Kasumi-1 (cell line): ENCODE measurements at places on chromosomes 5 and 9.
A peak's percentile ranks its signal among the peaks of the same experiment; 100 is the strongest.

GRCh38 chr9:82797534-82797933 lies 265.4 kb downstream of the RASEF start:
- no peak for DNase-seq

DNA sequence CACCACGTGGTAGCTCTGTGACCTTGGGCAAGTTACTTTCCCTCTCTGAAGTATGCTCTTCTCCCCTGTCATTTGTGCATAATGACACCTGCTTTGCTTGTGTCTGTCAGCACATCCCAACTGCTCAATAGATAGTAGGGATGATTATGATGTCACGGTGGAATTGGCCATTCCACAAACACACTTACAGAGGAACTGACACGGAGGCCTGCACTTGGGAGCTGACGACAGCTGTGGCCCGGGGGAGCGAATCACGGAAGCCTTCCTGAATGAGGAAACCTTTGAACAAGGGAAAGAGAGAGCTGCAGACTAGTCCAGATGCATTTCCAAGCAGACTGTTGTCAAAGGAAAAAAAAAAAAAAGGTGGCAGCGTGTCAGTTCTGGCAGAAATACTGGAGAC lies 21.0 kb downstream of the TLX3 start:
- no peak for DNase-seq

- no peak for DNase-seq
Observed at GRCh38 chr5:175246242-175246888, 197.6 kb downstream of the DRD1 start.

DNA sequence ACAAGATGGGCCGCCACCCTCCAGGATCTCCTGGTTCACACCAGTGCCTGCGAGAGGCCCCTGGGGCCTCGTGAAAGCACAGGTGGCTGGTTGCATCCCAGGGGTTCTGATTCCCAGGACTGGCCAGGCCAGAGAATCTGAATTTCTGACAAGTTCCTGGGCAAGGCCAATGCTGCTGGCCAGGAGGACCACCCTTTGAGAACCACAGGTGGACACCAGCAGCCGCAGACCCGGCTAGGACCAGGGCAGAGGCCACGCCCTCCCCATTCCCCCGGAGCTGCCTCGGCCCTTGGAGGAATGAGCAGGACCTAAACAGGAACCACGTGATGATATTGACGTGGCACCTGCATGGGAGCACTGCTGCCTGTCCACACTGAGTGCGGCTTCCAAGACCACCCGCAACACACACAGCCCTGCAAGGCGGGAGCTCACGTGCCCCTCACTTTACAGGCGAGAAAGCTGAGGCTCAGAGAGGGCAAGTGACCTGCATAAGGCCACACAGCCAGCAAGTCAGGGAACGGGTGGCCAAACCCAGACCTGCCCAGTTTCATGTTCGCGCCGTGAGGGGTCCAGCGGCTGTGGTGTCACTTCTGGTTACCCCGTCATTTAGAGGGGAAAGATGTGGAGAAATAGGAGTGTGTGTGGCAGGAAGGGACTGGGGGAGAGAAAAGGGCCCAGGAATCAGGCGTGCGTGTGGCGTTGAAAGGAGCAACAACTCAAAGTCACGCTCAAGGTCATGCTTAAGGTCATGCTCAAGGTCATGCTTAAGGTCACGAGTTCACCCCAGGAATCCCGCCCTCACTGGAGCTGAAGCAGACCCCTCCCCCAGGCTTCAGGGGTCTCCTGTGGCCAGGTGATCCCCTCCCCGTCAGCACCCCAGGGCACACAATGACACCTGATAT lies 105.9 kb upstream of the IER5L start:
- DNase-seq, result no peak

DNA sequence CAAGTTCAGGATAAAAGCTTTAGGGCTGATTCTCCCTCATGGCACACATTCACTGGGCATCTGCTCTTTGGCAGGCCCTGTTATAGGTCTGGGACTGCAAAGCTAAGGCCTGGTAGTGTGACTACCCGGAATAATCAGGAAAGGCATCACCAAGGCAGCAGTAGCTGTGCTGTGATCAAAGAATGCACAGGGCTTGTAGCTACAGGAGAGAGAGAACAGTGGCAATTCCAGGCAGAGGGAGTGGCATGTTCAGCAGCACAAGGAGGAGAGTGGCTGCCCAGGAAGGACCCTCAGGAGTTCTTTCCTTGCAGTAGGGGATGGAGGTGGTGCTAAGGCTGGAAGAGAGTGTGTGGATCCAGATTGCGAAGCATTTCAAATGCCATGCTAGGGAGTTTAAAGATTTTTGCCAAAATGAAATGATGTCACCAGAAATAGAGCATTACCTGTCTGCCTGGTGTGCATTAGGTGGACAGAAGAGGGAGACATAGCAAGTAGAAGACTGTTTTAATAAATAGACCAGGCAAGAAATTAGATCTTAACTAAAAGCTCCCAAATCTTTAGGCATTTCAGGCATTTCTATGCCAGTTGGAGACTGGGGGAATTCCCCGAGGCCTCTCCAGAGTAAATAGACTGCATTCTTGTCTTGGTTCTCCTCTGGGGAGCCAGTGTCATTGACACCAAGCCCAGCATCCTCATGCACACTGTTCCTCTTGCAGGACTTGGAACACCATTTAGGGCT lies 69.1 kb downstream of the GPR21 start:
- DNase-seq, result no peak

- DNase-seq, result no peak
Observed at GRCh38 chr5:5711112-5711511, 288.6 kb downstream of the ICE1 start.

- peak; percentile 58 for DNase-seq
Observed at GRCh38 chr5:42993516-42994245, 46.4 kb downstream of the ANXA2R start.

DNA sequence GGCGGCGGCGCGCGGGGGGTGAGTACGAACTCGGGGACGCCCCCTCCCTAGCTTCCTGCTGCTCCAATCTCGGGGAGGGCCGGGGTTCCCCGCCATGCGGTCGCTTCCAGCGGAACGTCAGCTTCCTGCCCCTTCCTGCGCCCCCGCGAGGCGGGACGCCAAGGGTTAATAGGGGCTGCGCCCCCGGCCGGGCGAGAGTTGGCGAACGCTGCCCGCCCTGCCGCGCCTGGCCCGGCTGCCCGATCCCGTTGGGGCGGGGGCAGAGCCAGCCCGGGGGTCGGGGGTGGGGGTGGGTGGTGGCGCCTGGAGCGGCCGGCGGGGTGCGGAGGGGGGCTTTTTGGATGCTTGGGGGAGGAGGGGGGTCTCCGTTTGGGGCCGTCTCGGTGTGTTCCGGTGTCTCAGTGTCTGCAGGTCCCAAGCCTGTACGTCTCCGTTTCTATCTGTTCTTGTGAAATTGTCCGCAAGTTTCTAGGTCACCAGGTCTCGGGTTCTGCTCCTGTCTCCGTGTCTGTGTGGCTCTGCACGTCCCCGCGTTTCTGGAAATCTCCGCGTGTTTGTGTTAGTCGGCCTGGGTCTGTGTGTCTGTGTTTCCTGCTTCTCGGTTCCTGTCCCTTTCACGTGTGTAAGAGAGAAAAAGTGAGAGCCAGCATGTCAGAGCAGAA lies 789 bp downstream of the COL27A1 start:
- peak; percentile 14 for DNase-seq

- DNase-seq, result no peak
Observed at GRCh38 chr5:103464835-103465484, 97.6 kb downstream of the NUDT12 start.

DNA sequence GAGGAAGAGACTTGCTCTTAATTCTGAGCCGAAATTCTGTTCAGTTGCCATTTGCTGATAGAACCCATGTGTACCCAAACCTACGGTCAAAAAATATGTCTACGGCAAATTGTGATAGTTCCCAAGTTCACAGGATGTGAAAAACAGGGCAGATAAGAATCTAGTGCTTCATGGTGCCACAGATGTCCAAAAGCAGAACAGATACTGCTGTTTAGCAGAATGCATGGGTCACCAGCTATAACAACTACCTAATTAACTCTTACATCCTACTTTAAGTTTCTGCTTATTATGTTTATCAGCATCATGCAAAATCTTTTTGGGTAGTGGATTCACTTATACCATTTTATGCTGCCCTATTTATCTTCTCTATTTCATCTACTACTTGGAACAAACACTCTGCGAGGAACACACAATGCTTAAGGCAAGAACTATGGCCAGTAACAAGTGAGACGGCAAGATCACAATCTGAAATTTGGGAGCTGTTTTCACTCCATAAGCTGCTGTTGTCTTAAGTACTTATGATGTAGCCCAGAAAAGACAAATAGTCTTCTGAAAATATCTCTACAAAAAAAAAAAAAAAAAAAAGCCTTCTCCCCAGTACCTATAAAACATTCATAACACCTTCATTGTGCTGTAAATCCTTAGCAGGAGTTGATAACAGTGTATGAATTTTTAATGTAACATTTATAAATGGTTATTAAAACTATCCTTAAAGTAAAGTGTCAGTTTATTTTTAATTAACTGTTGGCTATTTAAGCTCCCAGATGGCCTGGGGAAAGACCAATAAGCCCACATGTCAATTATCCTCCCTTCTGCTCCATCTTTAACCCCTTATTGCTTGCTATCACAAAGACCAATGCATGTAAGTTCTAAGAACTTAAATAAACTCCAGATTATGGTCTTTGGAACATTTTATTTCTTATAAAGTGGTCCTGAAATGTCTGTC lies 232.3 kb downstream of the TLR4 start:
- no peak for DNase-seq

DNA sequence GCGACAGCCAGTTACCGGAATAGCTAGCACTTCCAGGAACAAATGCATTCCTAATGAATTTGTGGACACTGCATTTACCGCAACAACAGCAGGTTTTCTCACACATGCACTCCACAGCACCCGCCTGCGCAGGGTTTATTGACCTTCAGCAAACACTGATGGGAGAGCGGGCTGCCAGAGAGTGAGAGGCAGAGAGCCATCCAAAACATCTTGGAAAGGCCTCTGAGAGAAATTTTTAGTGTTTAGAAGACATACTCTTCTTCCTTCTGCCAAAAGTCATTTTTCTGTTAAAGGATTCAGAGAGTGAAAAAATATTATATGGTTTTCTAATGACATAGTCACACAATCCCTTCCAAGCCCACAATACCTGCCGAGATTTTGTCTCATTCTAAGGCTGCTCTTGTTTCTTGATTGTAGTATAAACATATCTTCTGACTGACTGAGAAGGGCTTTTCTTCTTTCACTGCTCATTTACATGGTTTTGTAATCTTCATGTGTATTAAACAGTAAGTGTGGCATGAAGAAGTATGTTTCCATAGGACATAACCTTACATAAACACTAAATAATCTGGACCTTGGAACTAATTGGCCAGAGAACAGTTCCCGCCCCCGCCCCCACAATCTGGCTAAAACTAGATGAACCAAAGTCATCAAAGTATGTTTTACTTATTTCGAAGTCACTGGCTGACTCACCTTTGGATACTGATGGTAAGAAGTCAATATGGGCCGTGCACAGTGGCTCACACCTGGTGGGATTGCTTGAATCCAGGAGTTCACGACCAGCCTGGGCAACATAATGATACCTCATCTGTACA lies 432.5 kb upstream of the MEF2C start:
- DNase-seq, result no peak

- no peak for DNase-seq
Observed at GRCh38 chr9:98993570-98993945, 49.9 kb downstream of the COL15A1 start.

GRCh38 chr9:70625078-70625477 lies 210.6 kb upstream of the KLF9 start:
- no peak for DNase-seq

DNA sequence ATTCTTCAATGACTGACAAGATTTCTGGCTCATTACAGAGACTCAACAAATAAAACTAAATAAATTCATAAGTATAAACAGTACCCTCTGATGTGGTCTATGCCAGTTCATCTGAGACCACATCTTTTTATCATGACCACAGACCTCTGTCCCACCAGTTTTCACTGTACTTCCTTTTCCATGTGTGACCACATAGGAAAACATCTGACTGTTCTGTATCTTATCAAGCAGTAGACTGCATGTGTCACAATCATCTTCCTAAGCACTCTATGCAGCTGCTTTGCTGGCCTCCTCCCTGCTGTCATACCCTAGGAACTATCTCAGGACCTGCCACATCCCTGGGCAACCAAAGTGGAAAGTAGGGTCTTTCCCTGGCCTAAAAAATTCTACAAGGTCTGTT lies 205.0 kb upstream of the ZNF462 start:
- DNase-seq, result peak; percentile 45

GRCh38 chr5:74945561-74946165 lies 79.5 kb upstream of the FAM169A start:
- no peak for DNase-seq
